ENCODE measurements at places on chromosomes 4 and X. TPM values are rescaled to one million over a fixed set of nuclear protein-coding genes. Genes with fewer than 3 reads are reported as not detected.
A peak's percentile ranks its signal among the peaks of the same experiment; 100 is the strongest.

Gene CCDC160
- not detected for total RNA-seq

Gene NAP1L3
- total RNA-seq, result 8.3 TPM

Gene NHSL2
- total RNA-seq, result 0.46 TPM

Gene AWAT2
- not detected for total RNA-seq

Gene ADH1A
- total RNA-seq, result not detected

Gene GATA1
- total RNA-seq, result not detected

- DNase-seq, result no peak
These were observed 161.1 kb upstream of the NDST4 start for GRCh38 chr4:115274545-115274944.

DNA sequence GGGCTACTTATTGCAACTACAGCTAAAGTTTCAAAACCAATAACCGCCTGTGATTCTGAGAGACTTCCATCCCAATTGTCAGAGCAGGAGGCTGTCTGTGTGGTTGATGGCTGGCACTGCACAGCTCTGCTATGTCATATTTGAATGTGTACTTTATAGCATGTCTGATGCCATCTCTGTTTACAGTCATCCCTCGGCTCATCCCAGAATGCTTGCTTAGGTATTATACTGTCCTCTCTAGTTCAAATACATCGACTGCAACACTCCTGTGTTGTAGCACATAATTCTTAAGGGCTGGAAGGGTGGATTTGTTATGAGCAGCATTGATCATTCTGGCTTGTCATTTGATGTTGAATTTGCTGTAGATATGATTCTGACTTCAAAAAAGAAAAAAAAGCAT is 1617.5 kb upstream of the TENM3 start:
- no peak for DNase-seq

GRCh38 chr4:20106921-20107320 is 144.8 kb upstream of the SLIT2 start:
- DNase-seq, result no peak

DNA sequence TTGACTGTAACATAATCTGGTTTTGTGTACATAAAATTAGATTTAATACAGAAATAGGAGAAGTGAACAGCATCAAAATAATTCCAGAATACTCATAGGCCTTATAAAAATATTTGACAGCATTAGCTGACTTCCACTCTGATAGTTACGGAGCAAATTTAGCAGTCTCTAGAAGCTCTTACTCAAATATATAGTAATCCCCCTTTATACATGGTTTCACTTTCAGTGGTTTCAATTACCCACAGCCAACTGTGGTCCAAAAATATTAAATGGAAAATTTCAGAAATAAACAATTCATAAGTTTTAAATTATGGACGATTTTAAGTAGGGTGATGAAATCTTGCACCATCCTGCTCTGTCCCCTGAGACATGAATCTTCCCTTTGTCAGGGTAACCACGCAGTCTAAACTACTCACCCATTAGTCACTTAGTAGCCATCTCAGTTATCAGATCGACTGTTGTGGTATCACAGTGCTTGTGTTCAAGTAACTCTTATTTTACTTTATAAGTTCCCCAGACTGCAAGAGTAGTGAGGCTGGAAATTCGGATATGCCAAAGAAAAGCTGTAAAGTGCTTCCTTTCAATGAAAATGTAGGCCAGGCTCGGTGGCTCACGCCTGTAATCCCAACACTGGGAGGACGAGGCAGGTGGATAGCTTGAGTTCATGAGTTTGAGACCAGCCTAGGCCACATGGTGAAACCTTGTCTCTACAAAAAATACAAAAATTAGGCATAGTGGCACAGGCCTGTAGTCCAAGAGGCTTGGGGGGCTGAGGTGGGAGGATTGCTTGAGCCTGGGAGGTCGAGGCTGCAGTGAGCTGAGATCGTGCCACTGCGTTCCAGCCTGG is 17.2 kb upstream of the RTL9 start:
- DNase-seq, result peak; percentile 80

GRCh38 chr4:33512397-33512796 is 2731.9 kb downstream of the ARAP2 start:
- no peak for DNase-seq

DNA sequence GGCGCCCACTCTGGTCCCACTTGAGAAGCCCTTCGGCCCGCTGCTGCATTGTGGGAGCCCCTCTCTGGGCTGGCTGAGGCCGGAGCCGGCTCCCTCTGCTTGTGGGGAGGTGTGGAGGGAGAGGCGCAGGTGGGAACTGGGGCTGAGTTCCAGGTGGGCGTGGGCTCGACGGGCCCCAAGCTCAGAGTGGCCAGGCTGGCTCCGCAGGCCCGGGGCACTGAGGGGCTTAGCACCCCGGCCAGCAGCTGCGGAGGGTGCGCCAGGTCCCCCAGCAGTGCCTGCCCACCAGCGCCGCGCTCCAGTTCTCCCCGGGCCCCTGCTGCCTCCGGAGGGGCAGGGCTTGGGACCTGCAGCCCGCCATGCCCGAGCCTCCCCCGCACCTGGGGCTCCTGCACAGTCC is 65.2 kb upstream of the SMIM10 start:
- DNase-seq, result no peak

DNA sequence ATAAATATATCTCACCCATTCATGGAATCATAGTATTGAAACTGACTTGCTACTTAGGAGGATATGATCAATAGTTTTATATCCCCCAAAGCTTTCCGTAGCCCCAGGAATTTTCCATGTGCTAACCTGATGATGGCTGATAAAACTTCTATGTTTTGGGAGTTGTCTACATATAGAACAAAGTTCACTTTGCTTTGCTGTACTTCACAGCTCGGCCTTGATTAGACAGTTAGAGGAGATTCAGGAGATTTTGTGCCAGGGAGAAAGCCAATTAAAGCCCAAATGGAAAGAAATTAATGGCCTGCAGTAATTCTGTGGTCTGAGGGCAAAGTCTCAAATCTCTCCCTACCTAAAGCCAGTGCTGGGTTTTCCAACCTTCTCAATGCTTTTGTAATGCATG is 114.9 kb upstream of the SLC34A2 start:
- no peak for DNase-seq

DNA sequence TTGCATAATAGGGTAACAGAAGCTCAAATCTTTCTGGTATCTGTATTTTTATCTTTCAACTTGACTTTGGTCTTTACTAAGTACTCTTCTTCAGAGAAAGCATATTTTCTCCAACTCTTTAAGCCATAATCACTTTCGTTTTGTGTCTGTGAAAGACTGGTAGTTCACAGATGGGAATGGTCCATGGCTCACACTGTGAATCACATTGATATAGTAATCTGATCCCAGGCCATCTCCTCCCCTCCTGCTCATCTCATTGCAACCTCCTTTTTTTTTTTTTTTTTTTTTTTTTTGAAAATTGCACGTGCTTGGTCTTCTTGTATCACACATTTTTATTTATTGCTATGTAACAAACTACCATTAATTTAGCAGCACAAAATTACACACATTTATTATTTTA is 694.5 kb upstream of the SLIT2 start:
- DNase-seq, result no peak

DNA sequence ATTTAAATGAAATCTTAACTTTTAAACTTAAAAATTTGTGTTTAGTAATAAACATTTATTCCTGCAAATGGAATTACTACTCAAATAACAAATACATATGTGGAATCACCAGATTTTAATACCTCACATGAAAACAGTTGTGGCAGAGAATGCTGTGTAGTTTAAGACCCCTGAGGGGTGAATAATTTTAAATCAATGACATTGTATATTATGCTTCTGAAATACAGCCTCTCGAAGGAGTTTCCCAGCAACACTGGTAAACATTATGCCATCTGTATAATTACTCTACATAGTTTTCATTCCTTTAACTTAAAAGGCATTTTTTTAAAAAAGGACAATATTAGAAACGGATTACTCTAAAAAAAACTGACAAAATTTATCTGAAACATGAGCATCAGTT is 2313.3 kb downstream of the ARAP2 start:
- DNase-seq, result no peak

DNA sequence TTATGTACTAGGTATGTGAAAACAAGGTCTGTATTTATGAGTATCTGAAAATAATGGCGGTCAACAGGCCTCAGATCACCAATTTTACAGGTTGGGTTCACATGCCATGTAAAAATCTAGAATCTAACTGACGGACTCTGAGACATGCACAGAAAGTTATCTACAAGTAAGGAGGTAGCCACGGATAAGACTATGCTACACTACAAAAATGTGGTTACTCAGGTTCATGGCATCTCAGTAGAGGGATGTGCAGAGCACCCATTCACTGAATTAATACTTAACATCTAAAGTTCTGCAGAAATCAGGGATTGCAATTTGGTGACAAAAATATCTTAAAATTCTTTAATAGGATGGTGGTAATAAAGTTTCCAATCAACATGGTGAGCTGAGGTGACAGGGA is 155.9 kb downstream of the APBB2 start:
- peak; percentile 57 for DNase-seq

DNA sequence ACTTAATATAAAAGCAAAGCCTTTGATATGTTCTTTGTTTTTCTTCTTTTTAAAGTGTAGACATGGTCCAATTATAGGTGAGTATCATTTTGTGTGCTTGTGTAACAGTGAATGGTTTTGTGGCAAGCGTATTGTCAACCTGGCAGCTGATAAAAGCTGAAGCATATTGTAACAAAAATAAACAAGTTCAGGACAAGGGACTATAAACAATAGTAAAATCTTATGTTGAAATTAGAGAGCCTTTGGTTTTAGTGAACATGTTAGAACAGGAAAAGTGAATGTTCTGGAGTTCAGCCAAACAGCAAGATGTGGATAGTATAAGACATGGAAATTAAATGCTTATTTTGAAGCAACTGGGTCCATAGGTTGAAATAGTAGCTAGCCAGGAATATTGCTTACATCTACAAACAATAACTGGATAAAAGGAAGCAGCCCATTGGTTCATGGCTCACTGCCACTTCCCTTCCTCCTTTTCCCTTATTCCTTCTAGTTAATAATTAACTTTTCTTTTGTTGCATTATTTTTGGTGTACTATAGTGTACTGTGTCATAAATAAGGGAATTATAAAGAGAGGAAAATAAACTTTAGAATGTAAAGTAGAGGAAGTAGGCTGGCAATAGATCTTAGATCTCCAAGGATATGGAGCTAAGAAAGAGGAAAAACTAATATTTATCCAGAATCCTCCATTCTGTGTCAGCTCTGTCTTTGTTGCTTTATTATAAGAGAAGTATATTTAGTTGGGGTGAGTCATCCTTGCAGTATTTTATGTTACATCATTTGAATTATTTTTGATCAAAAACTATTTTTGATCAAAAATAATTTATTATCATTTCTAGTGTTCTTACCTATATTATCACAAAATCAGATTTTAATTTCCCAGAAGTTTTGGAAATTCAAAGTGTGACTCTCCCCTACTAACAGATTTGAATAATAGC is 65.6 kb downstream of the MRPL1 start:
- no peak for DNase-seq

DNA sequence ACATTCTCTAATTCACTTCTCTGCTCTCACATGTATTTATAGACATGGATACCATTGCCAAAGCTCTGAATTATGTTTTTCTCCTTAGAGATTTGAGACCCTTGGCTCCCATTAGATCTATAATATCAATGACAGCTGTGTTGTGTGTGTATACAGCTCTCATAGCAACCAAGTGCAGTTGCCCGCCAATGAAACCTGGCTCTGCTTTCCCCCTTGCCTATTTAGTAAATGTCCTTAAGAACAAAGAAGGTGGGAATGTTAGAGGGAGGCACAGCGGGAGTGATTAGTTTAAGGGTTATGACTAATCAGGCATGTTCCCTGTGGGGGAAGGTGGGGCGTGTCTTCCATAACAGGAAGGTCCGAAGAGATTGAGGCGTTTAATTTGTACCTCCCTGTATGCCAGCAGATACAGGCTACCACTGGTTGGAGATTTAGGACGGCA is 100.5 kb upstream of the TBC1D9 start:
- DNase-seq, result no peak

DNA sequence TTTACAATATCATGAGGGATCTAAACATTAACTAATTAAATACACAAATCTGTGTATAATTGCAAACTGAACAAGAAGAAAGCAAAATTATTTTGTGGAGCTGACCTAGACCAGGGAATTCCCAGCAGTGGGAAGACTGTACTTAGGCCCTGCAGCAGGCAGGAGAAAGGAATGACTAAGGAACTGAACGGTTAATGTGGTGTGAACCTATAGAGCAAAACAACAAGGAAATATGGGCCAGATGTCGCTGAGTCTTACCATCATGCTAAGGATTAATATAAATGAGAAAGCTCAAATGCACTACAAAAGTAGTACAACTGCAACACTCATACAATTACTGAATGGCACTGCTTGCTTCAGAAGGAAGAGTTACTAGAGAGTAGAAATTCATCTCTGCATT is 120.3 kb upstream of the ATXN3L start:
- DNase-seq, result no peak

GRCh38 chr4:154009191-154009590 is 220.3 kb upstream of the SFRP2 start:
- no peak for DNase-seq

- peak; percentile 74 for DNase-seq
These were observed at the start of gene SLC16A2 for GRCh38 chrX:74421036-74421739. SLC16A2 (plus strand) TSS chrX:74421493; CDS start chrX:74421638, 145 bp downstream.

- DNase-seq, result no peak
These were observed 132.8 kb downstream of the DCLK2 start for GRCh38 chr4:150211016-150211415.

- DNase-seq, result no peak
These were observed 7.4 kb upstream of the UBA1 start for GRCh38 chrX:47186096-47186740.

DNA sequence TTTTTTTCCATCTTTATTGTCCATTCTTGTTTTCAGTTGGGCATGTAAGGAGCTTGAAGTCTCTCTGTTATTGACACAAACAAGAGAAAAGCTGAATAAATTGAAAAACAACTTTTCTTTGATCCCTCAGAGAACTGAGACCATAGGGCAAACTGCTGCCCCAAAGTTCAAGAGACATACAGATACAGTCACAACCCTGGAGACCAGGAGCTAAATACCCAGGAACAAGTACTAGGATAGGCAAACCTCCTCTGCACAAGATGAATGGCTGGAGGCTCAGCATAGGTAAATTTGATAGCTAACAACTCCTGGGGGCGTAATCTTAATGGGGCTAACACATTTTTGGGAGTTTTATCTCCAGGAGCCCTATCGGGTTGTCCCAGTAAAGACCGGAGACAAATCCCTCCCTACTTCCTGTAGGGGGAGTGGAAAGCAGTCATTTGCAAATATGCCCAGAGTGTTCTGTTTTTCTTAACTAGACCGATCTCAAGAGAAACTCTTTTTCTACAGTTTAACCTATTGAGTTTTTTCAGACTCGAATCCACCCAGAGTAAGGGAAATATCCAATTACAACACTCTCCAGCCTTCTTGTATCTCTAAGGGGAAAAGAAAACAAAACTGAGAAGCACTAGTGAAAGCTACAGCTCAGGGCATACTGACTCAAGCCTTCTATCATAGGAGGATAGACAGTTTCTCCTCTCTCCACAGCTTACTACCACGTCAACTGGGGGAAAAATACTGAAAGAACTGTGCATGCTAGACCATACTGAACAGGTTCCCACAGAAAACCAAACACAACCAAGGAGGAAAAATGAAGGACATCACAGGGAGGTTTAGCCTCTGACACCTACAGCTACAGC is 23.1 kb downstream of the MAGEA8 start:
- no peak for DNase-seq

DNA sequence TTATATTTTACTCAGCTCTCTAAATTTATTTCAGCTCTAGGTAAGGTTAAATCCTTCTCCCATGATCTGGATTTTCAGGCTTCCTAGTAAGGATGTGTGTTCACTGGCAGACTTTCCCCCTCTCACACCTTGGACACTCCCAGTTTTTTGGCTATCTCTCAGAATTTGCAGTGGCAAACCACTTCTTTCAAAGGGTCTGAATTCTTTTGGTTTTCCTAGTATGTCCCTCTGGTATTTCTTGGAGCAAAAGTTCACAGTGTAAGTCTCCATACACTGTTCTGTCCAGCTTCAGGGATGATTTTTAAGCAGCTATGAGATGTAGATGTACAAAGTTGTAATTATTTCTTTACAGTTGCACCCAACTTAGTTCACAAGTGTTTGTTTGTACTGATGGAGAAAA is 653.8 kb upstream of the GALNT7 start:
- DNase-seq, result no peak

All from HFFc6 (cell line).